Hypothalamus (tissue), 51 donors: ENCODE measurements at places on chromosomes 16 and 17.
A peak's percentile ranks its signal among the peaks of the same experiment; 100 is the strongest.

- no peak for DNase-seq
Measured at GRCh38 chr17:40112718-40113109, 9.1 kb upstream of the MSL1 start.

DNA sequence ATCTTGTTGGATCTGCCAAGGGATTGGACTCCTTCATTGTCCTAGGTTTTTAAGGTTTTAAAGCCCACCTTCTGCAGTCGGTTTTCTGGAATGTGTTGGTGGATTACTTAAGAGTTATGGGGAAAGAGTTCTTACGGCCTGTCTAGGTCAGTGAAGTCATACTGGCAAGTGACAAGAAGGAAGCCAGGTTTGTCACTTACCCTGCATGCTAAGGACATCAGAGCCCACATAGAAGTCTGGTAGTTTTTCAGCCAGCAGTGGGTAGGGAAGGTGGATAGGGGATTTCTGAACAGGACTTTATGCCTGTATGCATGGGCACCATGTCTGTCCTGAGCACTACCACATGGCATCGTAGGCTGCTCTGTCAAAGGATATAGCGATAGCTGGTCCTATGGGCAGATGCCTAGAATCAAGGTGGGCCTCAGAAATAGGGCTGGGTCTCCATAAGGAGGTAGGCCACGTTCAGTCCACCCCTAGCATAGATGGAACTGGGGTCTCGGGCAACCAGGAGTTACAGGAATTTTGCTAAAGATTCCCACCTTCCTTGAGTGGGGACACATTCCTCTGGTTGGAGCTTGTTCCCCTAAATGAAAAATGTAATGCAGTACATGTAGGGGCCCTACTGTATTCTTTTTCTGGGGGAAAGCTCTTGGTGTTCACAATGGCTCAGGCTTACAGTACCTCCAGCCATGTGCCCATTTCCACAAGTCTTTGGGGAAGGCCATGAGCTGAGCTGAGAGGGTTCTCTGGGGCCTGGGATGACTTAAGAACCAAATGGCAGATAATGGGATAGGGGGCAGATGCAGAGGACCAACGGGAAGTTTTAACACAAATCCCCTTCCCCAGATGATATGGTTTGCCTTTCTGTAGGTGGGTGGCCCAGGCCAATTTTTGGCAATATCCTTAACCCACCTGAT is 27.5 kb downstream of the TRPV2 start:
- DNase-seq, result no peak

- no peak for DNase-seq
Measured at GRCh38 chr16:56415875-56416274, 9.5 kb downstream of the AMFR start.

GRCh38 chr17:45411348-45412105 is 21.1 kb downstream of the ARHGAP27 start:
- no peak for DNase-seq

DNA sequence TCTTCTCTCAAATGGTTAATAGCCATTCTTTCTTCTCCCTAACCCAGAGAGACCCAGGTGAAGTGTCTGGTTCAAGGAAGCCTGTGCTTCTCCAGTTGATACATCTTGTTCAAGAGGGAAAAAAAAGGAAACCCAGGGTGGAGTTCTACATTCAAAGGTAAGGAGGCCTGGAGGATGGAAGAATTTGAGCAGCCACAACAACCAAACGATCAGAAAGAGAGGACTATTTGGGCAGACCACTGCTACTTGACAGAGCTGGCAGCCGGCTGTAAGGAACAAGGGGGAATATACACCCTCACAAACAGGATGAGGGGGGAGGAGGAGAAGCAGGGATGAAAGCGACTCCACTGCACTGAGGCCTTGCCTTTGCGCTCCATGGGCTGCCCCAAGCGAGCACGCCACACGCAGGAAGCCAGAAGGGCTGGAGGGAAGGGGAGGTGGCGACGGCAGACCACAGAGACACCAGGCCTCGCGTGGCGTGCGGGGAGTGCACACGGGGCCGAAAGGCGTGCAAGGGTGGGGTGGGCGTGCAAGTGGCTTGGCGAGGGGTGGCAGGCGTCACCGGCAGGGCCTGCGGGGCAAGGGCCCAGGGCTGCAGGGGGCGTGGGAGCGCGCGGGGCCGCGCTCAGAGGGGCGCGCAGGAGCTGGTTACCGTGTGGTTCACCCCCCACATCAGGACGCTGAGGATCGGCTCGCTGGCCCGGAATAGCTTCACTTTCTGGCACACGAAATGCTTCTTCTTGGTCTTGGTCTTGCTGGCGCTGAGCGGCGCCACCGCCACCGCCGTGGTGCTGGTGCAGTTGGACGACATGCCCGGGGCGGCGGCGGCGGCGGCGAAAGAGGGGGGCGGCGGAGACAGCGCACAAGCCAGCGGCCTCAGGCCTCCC is 499 bp downstream of the PIP4K2B start:
- DNase-seq, result peak; percentile 10

DNA sequence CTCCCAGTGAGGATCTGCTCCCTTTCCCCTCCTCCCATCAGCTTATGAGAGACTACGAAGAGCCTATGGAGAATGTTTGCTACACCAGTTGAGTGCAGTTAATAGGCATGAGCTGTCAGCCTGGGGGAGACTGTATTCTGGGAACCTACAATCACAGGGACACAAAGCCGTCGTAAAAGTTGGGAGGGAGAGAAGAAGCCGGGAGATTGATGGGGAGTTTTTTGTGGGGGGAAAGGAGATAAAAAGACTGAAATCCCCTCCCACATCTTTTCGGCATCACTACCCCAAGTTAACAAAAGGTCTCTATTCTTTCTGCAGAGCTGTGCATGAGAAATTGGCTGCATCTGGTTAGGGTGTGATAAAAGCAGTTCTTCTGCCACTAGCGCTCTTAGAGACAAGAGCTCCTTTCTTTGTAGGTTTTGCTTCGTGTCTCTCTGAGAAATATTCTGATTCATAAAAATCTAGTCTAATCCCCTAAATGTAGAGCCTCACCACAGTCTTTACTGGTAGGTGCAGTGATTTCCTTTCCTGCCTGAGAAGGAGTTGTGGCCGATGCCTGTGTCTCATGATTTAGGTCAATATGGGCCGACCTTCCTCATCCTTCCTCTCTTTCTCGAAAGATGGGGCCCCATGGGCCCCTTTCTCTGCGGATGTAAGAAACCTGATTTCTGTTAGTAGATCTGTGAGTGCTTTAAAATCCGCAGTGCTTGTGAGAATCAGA is 77.4 kb downstream of the BPTF start:
- DNase-seq, result no peak

- no peak for DNase-seq
Measured at GRCh38 chr17:8995711-8996110, 25.6 kb upstream of the NTN1 start.

- no peak for DNase-seq
Measured at GRCh38 chr17:3903881-3904290, 11.0 kb upstream of the CAMKK1 start.

GRCh38 chr17:77280304-77281121 is 139.7 kb downstream of the SEC14L1 start:
- no peak for DNase-seq

- no peak for DNase-seq
Measured at GRCh38 chr17:80959330-80960036, 32.2 kb upstream of the CHMP6 start.

GRCh38 chr16:56938664-56939513 is 6.9 kb downstream of the HERPUD1 start:
- no peak for DNase-seq

DNA sequence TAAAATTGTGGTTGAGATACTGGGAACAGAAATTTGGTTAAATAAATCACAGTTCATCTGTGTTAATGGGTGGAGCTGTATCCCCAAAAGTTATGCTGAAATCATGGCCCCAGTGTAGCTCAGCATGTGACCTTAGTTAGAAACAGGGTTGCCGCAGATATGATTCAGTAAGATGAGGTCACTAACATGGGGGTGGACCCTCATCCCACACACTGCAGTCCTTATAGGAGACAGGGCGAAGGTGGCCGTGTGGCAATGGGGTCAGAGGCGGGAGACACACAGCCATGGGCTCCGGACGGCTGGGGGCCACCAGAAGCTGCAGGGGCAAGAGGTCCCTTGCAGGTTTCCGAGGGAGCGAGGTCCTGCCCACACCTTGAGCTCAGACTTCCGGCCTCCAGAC is 10.7 kb downstream of the GALNS start:
- DNase-seq, result no peak

DNA sequence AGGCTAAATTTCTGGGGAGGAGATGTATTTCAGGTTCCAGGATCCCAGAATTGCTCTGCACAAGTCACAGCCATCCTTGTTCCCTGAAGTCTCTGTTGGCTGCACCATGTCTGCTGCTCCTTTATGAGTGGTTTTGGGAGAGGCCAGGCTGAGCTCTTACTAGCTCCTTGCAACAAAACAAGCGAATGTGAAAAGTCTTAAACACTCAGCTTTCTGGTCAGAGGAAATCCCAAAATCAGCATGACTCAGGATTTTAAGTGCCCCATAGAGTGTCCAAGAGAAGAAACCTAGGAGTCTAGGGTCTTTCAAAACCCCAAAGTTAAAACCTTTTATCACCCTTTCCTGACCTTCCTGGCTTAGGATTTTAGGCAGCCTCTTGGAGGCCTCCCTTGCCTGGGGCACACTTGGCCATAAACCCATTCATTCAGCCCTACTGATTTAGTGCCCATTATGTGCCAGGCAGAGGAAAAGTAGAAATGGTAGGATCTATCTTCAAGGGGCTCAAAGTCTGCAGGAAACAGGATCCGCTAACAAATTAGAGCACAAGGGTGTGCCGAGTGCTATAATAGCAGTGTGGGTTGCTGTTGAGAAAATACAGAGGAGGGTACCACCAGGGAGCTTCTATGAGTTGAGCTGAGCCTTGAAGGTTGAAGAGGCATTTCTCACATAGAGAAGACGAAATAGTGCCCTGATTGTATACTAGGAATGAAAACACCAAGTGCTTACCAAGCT is 36.9 kb downstream of the SOST start:
- DNase-seq, result no peak

DNA sequence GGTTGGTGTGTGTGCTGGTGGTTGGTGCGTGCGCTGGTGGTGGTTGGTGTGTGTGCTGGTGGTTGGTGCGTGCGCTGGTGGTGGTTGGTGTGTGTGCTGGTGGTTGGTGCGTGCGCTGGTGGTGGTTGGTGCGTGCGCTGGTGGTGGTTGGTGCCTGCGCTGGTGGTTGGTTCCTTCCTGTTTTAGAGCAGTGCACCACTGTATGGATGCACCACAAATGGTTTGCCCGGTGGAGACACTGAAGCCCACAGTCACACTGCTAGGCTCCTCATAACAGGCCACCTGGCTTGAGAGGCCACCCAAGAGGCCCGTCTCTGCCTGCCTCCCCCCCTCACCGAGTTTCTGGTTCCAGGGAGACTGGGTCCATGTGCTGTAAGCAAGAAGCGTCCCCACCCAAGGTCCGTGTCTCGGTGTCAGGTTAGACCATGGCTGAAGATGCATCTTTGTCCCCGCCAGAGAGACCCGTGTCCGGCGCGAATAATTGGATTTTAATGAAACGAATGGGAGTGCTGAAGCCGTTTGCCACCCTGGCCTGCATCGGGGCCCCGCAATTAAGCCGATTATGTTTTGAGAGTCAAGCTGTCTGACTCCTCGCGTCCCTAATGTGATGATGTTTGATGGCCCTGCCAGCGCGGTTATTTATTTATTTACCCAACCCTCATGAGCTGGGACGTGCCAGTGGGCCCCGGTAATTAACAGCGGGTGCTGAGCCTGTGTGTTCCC is 161.3 kb upstream of the GSE1 start:
- DNase-seq, result no peak

- DNase-seq, result peak; percentile 67
Measured at GRCh38 chr17:81130385-81131361, 34.6 kb upstream of the PVALEF start.

DNA sequence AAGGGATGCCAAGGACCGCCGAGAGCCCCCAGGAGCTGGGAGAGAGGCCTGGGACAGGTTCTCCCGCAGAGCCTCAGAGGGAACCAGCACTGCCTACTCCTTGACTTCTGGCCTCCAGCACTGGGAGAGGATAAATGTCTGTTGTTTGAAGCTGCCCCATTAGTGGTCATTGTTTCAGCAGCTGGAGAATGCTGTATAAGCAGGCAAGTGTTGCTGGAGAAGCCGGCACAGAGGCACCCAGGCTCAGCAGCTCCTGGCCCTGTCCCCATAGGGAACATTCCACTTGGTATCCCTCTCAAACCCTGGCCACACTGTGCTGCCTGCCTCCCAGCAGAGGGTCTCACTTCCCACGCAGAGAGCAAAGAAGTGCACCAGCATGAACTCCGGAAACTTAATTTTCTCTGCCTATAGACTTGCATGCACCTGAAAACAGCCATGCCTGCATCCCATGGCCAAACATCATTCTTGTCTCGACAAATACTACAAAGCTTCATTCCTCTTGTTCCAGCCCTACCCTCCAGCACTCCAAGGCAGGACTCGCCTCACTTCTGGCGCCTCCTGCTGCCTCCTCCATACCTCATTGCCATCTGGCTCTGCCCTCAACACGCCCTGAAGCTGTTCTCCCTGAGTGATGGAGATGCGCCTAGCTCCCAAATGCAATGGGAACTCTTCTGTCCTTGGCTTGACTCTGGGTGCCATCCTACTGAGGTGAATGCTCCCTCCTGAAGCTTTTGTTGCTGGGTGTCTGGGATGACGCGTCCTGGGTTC is 88.1 kb downstream of the DNAH17 start:
- no peak for DNase-seq

DNA sequence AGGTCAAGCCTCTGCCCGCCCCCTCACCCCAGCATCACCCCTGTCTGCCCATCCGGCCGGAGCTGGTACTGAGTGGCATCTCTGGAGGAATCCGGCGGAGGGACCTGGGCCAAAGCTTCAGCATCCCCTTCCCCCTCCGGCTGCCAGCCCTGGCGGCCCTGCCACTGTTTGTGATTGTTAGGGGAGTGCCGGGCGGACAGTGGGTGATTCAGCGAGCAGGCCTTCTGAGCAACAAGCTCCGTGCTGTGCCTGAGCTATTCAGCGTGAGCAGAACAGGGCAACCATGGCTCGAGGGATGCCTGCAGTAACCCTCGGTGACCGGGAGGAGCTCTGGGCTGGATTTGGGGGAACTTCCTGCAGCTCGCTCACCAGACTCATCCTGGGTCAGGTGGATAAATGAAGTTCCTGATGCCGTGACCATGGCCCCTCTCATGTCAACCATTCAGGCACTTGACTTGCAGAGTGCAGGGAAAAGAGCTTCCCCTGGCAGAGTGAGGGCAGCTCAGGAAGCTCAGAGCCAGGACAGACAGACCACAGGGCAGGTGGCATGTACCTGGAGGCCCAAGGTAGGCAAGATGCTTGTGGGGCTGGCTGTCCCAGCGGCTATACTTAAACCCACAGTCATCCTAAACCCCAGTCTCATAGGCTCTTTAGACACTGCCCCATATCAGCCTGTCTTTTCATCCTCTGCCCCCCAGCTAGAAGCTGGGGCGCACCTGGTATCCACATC is 24.3 kb upstream of the MLKL start:
- peak; percentile 94 for DNase-seq

DNA sequence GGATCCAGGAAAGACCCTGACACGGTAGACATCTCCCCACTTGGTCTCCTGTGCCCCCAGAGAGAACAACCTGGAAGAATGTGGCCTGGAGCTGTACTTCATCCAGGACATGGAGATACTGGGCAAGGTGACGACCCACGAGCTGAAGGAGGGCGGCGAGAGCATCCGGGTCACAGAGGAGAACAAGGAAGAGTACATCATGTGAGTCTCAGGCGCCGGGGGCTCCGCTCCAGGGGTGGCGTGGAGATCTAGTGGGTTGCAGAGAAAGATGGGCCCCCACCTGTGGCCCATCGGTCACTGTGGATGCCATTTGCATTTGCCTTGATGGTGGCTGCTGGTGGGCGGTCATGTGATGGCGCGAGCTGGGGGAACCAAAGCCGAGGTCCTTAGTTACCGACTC is 14.9 kb upstream of the CLEC18A start:
- no peak for DNase-seq
